ENCODE measurements at places on chromosomes 11 and 22. TPM values are rescaled to one million over a fixed set of nuclear protein-coding genes. Genes with fewer than 3 reads are reported as not detected.

DNA sequence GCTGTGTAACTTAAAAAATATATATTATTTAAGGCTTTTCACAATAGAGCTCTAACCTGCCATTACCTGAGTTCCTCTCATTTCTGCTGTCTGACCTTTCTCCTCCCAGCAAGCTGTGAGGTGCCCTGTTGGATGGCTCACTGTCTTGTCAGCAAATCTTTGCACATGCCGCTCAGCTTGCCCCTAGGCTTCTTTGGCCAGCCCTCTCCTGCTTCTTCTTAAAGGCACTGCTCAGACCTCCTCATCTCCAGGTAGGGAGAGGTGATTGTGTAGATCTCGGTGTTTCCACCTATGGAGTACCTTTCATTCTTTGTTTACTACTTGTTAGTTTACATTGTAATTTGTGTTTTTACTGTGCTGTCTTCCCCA is 96.5 kb downstream of the EXT2 start:
- DNase-seq: no peak

DNA sequence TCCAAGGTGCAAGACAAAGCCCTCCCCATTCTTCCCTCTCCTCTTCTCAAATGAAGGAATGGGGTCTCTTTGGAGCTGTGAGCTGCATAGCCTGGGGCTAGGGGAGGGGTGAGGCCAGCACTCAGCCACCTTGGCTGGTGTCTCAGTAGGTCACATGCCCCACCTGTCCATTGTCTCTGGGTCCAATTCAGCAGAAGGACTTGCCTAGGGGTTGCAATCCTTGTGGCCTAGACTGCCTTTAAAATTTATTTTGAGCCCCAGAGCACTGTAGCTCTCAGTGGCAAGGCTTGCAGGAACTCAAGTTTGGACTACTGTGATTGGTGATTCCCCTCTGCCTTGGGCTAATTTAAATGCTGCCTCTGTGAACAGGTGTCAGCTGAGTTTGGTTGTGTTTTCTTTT is 336.7 kb downstream of the DDX10 start:
- no peak for DNase-seq

DNA sequence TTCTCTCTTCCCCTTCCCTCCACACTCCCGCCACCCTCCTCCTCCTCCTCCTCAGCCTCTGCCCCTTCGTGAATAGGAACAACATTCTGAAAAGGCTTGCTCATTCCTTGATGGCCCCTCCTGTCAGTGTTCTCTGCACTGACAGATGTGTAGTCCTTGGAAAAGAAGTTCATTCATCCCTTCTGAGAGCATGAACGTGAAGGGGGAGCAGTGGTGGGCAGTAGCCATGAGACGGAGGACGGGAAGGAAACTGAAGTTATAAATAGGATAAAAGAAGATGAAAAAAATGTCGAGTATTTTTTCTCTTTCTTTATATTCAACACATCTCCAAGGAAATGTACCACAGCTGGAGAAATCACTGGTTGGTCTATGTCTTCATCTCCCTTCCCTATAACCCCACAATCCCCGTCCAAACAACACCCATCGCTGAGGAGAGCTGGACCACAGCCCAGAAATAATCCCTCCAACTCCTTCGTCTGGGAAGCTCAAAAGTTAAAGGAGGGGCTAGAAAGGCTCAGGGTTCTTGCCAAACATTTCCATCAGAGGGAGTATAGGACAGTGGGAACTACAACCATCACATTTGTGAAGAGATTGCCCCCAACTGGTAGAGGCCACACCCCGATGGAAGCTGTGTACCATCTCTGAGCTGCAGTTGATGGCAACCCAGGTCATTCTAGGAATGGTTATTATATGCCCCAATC is 33.5 kb downstream of the ETS1 start:
- DNase-seq: no peak

- peak; percentile 88 for DNase-seq
Measured at GRCh38 chr22:36860821-36861659, at the start of gene NCF4. Gene NCF4 (plus strand): TSS chr22:36861006. CDS start chr22:36861172, 166 bp downstream.

The CCDC82 gene
- 27.1 TPM for total RNA-seq

The BCO2 gene
- total RNA-seq: 8.9 TPM

- no peak for DNase-seq
Measured at GRCh38 chr11:61549662-61550568, 31.0 kb downstream of the SYT7 start.

GRCh38 chr11:94673951-94674491 is 94.1 kb upstream of the AMOTL1 start:
- no peak for DNase-seq

The C22orf42 gene
- not detected for total RNA-seq

- no peak for DNase-seq
Measured at GRCh38 chr11:128424851-128425285, 162.5 kb downstream of the ETS1 start.

DNA sequence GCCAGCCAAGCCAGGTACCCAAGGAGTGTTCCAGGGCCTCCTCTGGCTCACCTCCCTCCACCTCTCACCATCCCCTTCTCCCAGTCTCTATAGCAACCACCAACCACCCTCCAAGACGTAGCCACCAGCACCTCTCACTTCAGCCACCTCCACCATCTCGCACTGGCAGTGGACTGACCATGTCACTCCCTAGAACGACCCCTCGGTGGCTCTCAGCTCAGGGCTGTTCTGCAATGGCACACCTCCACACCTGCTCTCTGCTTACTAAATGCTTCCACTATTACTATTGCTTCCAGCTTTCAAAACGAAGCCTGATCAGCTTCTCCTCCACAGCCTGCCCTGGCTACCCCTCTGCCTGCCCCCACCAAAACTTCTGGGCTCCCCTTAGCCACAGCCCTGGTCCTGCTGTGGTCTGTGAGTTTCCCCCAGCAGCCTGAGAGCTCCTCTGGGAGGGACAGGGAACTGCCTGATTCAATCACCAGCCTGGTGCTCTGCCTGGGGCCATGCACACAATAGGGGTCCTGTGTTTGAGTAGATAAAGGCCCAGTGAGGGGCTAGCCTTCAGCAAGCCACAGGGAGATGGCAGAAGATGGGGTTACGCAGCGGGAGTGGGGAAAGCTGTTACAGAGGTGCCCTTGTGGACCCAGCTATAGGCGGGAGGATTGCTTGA is 17.5 kb upstream of the CBX7 start:
- DNase-seq: no peak

The SLC22A8 gene
- not detected for total RNA-seq

The OR2AG2 gene
- total RNA-seq: 0.09 TPM

The GRAP2 gene
- 9.5 TPM for total RNA-seq

- peak; percentile 13 for DNase-seq
Measured at GRCh38 chr22:23226497-23226850, 46.2 kb downstream of the BCR start.

The C11orf97 gene
- 2.5 TPM for total RNA-seq

Measured in lower lobe of right lung (tissue), 2 donors.